ENCODE measurements at places on chromosomes 7 and 10.
A peak's percentile ranks its signal among the peaks of the same experiment; 100 is the strongest.

- DNase-seq, result no peak
Measured at GRCh38 chr7:97457054-97457453, 274.8 kb upstream of the TAC1 start.

DNA sequence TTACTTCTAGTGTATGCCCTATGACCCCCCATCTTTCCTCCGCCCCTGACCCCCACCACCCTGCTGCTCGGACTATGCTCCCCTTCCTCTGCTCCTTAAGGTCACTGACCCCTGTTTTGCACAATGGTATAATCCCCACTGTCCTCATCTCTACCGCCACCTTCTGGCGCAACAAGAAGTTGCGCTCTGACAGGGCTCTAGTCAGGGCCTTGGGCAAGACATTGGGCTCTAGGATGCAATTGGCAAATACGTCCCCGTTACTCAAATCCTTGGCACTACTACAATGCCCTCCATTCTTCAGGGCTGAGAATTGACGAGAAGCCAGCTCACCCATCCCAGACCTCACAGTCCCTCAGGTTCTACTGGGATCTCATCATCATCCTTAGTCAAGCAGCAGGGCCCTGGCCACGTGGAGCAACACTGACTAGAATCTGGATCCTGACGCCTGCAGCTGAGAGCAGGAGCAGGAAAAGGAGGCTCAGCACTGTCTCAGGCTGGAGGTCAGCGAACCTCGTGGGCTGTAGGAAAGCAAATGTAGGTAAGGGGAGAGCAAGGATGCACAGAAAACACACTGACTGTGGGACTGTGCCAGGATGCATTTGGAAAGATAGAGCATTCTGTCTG, 10.6 kb downstream of the LRIT2 start:
- DNase-seq, result peak; percentile 40

DNA sequence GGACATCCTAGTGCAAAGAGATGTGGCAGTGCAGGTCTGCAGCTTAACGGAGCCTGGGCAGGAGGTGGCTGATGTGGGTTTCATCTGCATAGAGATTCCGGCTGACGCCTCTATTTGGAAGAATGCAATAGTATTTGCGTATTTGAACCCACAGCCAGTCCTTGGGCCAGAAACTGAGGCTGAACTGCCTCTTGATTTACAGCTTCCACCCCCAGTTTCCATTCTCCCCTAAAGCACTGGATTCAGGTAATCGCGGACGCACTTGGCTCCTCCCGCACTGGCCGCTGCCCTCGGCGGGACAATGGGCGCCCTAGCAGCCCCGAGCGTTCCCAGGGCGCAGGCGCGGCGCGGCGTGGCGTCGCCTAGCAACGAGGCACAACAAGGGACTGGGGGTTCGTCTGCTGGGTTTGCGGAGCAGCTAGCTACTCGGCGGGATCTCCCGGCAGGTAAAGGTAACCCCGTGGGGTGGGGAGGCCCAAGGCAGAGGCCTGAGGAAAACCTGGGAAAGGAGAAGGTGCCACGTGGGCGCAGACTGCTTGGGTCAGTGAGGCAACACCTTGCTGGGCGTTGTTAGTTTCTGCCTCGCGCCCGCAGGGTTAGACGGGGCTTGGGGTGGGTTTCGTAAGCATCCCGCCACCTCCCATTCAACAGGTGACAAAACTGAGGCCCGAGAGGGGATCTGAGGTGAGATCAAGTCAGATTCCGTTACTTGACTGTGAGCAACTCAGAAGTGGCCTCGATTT, at the start of gene ARMC3:
Gene ARMC3 (plus strand): TSS at position 393 of the 743 bp plus-strand sequence. CDS start 3,944 bp downstream, outside the sequence.
- peak; percentile 75 for DNase-seq

GRCh38 chr10:77974396-77975074, 48.0 kb upstream of the DLG5 start:
- no peak for DNase-seq

- no peak for DNase-seq
Measured at GRCh38 chr7:85324145-85324799, 137.4 kb upstream of the SEMA3D start.

- no peak for DNase-seq
Measured at GRCh38 chr10:28343252-28343651, 40.4 kb upstream of the MPP7 start.

DNA sequence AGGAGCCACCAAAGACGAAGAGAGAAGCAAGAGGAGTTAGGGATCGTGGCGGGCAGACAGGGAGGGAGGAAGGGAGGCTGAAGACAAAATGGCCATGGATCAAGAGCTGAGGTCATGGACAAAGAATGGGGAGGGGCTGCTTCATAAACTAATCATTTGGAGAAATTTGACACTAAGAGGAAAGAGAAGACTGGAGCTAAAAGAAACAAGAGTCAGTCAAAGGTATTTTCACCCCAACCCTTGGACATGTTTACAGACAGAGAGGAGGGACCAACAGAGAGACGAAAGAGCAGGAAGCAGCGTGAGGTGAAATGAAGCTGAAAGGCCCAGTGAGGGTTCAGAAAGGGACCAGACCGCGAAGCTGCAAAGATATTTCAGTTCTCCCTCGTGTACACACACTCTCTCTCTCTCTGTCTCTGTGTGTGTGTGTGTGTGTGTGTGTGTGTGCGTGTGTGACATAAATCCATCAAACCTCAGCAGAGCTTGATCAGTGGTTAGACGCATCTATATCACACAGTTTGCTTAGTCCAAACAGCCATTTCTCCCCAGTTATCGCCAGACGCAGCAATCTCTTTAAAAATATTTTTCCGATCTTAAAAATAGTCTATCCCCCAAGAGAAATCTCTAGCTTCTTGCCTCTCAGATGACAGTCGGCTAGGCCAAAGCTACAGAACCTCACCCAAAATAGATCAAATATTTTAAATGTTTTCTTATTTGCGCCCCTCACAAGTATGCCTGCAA, 12.5 kb upstream of the CALD1 start:
- no peak for DNase-seq

DNA sequence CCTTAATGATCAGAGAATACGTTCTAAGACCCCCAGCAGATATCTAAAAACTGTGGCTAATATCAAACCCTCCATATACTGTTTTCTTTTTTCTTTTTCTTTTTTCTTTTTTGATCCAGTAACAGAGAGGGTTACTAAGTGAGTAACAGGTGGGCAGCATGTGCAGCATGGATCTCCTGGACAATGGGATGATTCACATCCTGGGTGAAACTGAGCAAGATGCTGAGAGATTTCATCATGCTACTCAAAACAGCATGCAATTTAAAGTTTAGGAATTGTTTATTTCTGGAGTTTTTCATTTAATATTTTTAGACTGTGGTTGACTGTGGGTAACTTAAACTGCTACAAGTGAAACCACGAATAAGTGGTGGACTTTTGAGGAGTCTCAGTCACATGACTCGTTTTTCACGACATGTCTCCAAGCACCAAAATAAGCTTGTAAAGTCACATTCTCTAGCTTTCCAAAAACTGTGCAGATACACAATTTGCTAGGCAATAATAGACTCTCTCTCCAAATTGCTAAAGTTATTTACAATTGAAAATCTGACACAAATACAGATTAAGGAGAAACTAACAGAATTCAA, 716.2 kb downstream of the NXPH1 start:
- no peak for DNase-seq

DNA sequence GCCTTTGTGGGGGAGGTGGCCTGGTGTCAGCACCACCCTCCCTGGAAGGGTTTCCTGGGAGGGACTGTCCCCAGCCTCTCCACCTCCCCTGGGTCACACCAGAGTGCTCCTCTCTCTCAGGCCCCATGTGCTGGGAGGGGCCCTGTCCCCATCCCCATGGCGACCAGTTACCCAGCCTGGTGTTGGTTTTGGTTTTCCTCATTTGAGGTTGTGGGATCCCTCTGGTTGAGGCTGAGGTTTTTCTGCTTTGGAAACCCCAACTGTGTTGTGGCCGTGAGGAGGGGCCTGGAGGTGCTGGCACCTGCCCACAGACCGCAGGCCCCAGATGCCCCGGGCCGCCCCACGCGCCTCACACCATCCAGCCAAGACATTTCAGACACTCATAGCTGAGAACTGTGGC, 106.3 kb downstream of the GRK5 start:
- peak; percentile 67 for DNase-seq

DNA sequence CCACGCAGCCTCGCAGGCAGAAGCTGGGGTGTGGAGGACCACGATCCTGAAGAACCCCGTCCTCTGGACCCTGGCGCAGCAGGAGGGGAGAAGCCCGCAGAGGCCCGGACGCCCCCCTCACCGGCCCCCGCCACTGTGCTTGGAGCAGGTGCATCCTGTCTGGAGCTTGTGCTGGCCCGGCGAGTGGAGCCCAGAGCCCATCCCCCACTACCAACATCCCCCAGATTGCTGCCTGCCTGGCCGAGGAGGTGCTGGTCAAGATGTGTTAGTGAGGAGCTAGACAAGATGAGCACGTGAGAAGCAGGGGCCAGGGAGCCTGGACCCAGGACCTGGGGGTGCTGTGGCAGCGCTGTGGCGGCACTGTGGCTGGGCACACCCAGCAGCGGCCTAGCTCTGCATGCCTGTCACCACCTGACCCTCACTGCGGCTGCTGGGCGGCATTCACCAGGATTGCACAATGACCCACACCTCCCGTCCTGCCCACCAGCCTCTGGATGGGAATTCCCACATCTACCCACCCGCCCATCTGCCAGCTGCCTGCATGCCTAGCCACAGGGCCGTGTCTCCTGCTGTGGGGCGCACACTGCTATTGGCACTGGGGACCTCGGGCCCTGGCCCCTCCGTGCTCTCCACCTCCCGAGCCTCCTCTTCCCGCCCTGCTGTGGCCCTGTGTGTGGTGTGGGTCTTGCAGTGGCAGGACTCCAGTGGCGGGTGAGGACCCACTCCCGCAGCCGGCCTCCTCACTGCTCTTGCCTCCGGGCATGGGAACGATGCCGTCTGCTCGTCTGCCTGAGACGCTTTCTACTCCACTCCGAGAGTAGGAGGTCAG, 11.8 kb downstream of the GPR146 start:
- DNase-seq, result no peak

DNA sequence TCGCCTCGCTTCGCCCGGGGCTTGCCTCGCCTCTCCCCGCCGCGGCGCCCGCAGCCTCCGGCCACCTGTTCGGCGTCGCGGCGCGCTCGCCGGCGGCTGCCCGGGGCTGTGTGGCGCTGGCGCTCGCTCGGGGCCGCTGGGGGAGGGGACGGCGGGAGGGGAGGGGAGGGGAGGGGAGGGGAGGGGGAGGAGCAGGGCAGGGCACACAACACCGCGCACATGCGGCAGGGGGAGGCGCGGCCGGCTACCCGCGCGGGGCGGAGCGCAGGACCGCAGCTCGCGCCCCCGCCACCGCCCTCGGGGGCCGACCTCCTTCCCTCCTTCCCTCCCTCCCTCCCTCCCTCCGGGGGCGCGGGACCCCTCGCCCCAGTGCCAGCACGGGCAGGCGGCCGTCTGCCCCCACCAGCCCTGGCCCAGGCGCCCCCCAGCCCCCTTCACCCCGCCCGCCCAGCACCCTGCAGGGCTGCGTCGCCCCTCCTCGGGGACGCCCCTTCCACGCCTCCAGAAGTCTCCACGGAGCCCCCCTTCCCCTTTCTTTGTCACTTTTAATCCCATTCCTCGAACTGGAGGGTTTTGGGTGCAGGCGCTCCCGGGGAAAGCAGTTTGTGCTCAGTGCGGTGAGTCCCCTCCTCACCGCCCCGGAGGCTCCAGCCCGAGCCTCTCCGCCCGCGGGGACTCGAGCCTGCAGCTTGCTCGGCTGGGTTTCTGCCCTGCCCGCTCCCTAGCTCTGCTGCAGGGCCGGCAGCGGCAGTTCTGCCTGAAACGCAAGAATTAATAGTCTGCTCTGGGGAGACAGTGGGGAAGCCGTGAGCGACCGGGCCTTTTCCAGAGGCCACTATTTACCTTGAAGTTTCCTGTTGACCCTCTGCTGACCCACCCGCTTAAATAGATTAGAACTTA, at the start of gene PARD3:
Gene PARD3 (minus strand): TSS at position 112 of the 900 bp plus-strand sequence. CDS start 301 bp downstream, outside the sequence.
- DNase-seq, result no peak

GRCh38 chr10:79454259-79454658, 8.8 kb upstream of the ZCCHC24 start:
- no peak for DNase-seq

- no peak for DNase-seq
Measured at GRCh38 chr10:130579913-130580312, 443.7 kb downstream of the GLRX3 start.

- no peak for DNase-seq
Measured at GRCh38 chr10:55320187-55320700, 519.2 kb upstream of the PCDH15 start.

DNA sequence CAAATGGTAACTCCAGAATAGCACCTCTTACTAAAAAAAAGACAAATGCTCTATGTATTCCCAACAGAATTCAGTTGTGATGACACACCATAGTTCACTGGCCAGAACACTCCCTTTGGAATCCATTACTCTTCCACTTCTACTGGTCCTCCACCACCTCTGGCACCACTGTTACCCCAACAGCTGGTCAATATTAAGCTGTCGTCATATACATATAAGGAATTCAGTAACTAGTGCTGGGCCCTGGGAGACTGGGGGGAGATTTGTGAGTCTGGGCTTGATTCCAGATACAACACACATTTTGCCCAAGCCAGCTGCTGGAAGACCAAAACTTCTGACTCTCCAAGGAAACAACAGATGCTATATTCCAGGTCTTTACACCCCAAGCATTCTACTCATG, 26.0 kb upstream of the ITGA8 start:
- DNase-seq, result no peak

- DNase-seq, result no peak
Measured at GRCh38 chr10:86207226-86207625, 159.4 kb downstream of the GRID1 start.

DNA sequence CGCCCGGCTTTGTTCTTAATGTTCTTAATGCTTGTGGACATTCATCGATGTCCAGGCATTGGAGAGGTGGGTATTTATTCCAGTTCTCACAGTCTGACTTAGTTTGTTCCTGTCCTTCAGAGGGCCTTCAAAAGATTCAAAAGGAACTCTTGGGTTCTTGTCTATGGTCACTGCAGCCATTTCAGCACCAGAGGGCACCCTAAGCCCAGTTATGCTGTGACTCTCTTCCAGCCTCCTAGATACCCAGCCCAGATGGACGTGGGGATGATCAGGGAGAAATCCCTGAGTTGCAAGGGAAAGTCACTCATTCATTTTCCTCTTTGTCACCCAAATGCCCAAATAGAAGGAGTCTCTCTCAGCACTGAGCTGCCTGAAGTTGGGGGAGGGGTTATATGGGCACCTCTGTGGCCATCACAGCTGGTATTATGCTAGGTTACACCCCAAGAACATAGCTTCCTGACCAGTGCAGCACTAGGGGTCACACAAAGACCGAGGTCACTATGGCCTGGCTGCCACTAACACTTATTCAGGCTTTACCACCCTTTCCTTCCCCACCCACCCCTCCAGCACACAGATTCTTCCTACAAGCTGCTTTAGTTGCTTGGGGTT, 26.5 kb upstream of the CCDC126 start:
- DNase-seq, result peak; percentile 44

DNA sequence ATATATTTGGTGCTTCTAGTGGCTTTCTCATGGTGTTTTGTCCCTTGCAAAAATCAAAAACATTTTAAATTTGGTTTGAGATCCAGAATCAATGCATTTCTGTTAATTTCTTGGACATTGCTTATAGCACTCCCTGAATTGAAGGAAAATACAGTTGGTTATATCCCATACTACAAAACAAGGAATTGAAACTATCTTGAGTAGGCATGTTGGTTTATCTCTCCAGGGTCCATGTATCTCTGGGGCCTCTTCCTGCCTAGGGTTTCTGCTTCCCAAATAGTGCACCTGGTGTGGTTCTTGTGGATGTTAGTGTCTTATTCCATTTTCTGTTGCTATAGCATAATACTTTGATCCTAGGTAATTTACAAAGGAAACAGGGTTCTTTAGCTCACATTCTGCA, 212.4 kb downstream of the CAMK1D start:
- DNase-seq, result no peak

All from CD4-positive, alpha-beta memory T cell (primary cell).